ENCODE measurements at places on chromosomes 16 and 17.

GRCh38 chr16:24906901-24907300 is 61.1 kb downstream of the SLC5A11 start:
- no peak for DNase-seq

GRCh38 chr16:69564845-69565670 is 708 bp upstream of the NFAT5 start:
- DNase-seq, result no peak

DNA sequence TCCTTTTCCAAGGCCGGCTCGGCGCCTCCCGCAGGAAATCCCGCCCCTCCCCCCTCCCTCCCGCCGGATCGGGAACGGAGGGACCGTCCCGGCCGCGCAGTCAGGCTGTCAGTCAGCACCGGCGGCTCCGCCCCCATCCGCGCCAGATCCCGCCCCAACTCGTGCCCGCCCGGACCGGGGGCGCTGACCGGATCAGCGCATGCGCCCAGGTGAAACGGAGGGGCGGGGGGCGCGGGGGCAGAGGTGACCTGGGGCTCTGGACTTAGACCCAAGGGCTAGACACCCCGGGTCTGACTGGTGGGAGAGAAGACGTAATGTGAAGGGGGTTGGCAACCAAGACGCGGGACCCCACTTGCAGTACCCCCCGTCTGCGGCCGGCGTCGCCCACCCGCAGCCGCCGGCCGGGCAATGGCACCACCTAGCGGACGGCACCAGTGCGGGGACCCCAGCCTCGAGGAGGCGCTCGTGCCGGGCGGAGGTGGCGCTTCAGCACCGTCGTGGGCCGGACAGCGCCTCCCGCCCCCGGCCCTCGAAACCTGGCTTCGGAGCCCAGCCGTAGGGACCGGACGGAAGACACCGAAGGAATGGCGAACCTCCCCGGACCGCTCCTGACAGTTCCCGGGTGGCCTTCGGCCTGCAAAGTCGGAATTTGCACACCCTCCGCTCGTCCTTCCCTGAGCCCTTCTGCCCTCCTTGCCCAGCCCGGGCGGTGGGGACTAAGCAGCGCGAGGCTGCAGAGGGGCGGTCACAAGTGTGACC is at the start of gene CASKIN2:
Gene CASKIN2 (minus strand): TSS at position 42 of the 759 bp plus-strand sequence. CDS start 1,733 bp downstream, outside the sequence.
- peak; percentile 98 for DNase-seq

DNA sequence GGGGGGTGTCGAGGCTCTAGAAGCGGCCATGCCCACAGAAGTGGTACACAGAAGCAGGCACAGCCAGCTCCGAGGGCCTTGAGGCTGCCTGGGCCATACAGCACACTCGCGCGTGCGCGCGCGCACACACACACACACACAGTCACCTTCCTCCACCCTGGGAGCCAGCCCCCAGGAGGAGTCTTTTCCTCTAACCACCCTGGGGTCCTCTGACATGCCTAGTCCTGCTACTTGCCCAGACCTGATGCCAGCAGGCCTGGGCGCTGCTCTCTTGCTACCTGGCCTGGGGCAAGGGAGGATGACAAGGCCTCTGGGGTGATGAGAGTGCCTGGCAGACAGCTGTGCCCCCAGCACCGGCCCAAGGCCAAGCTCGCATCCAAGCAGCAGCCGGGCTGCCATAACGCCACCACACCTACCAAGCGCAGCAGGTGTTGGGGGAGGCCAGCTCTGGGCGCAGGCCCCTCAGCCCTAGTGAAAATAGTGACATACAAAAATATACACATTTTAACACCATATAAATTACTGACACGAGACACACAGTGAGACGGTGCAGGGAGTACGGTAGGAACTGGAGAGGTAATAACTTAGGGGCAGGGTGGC is 41.1 kb downstream of the TSC2 start:
- DNase-seq, result no peak

DNA sequence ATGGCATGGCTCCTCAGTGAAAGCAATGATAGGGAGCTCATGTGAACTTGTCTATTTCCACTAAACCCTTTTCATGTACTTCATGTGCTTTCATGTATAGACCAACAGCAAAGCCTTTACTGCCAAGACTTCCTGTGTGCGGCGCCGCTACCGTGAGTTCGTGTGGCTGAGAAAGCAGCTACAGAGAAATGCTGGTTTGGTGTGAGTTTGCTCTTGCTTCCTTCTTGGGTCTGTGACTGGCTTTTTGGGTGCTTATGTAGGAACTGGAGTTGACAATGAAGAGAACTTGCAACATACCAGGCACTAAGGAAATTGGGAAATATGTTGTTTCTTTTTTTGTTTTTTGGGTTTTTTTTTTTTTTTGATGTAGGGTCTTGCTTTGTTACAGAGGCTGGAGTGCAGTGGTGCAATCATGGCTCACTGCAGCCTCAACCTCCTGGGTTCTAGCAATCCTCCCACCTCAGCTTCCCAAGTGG is 5.7 kb downstream of the SNX11 start:
- no peak for DNase-seq

DNA sequence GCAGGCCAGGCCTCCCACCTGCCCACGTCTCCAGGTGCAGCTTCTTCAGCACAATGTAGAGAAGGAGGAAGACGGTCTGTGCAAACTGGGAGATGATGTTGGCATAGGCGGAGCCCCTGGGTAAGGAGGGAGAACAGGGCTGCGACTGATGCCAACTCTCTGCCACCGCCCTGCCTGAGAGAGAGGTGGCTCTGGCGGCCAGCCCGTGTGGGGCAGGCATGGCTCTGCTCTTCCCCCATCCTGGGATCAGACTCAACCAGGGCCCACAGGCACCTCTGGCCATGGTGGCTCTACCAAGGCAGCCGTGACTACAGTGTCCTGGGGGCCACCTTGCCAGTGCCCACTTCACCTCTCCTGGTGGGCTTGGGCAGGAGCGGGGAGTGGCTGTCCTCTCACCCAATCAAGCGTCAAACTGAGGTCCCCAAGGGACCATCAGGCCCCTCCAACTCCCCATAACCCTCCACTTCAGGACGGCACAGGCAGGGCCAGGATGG is 8.6 kb downstream of the SLC47A2 start:
- no peak for DNase-seq

GRCh38 chr17:6437956-6438355 is 3.0 kb upstream of the AIPL1 start:
- no peak for DNase-seq

- no peak for DNase-seq
Observed at GRCh38 chr17:28065706-28066105, 23.2 kb downstream of the NLK start.

DNA sequence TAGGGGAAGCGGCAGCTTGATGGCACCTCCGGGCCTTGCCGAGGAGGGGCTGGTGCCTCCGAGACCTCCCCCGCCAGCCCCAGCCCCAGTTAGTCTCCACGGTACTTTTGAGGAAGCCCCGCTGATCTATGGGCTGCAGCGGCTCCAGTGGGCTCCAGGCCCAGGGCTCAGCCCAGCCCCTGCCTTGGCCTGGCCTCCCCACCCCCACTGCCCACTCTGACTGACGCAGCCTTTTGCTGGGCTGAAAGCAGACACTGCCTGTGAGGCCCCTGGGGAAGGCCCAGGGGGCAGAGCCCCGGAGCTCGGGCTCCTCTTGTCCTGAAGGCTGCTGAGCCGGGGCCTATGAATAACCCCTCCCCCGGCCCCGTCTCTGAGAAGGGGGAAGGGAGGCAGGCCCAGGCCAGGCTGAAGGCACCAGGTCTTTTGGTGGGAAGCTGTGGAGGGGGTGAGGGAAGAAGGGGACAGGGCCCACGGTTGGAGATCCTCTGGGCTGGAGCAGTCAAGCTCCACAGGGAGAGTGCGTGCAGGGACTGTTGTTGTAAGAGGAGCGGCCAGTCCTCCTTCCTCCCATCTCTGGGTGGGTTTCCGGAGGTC is 7.5 kb upstream of the SMTNL2 start:
- no peak for DNase-seq

GRCh38 chr16:59336136-59336695 is 602.1 kb upstream of the GOT2 start:
- no peak for DNase-seq

DNA sequence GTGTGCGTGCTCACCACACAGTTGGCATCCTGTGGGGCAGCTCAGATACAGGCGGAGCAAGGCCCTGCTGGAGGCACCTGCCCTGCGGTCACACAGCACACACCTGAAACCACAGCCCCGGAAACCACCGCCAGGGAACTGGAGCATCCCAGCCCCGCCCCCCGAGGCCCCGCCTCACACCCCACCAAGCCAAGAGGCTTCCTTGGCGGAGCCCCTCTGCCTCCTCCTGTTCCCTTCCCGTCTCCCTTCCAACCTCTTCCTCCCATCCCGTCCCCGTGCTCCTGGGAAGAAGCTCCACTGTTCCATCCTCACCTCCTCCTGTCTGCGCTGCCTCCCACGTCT is 205.5 kb downstream of the NTN1 start:
- DNase-seq, result no peak

DNA sequence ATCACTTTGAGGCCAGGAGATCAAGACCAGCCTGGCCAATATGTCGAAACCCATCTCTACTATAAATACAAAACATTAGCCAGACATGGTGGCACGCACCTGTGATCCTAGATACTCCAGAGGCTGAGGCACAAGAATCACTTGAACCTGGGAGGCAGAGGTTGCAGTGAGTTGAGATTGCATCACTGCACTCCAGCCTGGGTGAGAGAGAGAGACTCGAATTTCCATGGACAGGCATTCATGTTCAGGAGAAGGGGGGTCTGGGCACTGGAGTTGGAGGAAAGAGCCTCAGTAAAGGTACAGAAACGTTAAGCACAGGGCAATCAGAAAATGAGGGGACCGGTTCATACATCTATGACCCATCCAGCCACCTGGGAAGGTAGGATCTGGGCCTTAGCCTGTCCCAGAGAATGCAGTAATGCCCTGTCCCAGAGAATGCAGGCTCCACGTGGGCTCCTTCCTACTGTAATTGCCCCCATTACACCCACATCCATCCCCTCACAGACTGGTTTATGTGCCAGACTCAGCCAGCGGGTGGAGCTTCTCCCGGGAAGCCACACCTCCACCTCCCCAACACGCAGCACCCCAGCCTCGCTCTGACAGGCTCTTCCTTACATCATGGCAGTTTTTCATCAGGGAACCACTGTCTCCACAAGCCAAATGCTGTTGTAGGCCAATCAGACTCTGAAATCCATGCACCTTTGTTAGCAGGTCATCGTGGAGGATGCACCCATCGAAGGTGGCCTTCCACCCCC is 21.6 kb upstream of the ARL4D start:
- peak; percentile 33 for DNase-seq

DNA sequence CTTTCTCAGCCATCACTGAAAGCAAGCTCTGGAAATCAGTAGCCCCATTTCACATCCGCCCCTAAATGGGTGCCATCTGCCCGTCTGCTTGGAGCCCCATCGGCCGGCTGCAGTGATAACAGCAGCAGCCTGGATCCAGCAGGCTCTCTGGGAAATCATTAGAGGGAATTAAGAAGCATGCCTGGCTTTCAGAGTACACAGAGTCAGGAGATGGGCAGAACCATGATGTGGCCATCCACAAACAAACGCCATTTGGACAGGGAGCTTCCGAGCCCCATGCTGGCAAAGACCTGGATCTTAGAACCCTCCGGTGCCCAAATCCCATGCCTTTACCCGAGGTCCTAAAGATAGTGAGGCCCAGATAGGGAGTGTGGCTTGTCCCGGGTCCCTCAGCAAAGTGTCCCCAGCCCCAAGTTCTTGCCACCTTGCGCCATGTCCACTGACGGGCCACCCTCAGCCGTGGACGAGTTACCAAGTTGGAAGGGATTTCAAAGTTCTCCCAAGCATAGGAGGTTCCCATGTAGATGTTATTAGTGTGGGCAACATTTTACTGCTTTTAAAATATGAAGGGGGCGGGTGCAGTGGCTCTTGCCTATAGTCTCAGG is 1.0 kb upstream of the LITAF start:
- no peak for DNase-seq

GRCh38 chr16:58451945-58452401 is 48.0 kb upstream of the NDRG4 start:
- DNase-seq, result no peak
